ENCODE measurements at places on chromosomes 11 and 22. TPM values are rescaled to one million over a fixed set of nuclear protein-coding genes. Genes with fewer than 3 reads are reported as not detected.
A peak's percentile ranks its signal among the peaks of the same experiment; 100 is the strongest.

DNA sequence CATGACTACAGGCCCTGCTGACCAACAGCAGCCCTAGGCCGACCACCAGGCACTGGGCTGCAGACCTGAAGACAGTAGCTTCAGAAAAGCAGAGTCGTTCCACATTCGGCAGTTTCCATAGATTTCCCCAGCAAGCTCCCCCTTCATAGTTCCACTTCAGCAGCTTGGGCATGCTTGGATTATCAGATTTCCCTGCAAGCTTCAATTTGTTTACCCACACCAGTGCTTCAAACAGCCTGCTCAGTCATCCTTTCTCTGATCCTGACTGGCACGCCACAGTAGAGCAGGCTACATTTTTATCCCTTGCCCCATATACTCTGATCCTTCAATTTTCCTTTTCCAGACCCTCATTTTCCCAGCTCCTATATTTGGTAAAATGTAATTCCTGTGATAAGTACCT lies 51.1 kb upstream of the CFAP300 start:
- no peak for DNase-seq

DNA sequence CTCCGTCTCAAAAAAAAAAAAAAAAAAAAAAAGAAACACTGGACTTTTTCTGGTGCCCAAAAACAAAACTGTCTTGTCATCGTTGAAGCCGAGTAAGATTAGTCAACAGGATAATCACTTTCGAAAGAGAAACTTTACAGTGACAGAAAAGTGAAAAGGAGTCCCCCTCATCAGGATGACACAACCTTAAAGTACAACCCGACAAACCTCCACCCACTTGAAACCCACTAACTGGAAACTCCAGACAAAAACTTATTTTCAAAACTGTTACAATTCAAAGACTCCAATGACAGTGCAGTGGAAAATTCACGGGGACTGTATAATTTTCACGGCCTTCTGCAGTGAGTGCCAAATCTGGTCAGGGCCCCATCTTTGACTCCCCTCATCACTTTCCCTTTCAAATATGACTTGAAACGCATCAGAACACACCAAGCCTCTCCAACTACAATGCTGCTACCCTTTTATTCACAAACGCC lies 1.3 kb downstream of the DENND5A start:
- DNase-seq, result no peak

DNA sequence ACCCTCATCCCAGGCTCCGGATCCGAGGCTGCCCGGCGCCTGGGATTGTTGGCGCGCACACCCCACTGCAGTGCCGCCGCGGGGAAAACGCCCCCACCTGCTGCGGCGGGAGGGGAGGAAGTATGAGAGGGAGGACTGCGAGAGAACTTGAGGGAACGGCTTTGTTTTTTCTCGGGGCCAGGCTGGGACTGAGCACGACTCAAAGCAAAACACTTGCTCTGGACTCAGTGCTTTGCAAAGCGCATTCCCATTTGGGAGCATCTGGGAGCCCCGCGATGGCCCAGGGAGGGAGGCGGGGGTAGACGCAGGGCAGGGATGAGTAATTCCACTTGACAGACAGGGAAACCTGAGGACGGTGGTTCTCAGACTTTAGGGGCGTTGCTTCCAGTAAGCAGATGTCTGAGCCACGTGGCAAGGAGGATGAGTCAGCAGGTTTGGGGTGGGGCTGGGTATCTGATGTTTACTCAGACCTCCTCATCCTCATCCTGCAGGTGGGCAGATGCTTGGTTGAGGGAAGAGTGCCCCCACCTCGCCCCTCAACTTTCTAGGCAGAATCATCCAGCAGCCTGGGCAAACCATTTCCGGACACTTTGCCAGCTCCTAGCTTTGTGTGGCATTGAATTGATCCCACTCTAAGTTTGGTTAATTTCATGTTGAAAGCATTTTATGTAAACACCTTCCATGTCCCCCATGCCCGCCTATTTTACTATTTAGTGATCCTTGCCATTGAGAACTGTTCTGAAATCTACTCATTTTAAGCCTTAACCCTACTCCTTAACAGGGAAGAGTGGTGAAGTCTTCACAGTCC lies 1.5 kb downstream of the MIAT start:
- DNase-seq, result no peak

DNA sequence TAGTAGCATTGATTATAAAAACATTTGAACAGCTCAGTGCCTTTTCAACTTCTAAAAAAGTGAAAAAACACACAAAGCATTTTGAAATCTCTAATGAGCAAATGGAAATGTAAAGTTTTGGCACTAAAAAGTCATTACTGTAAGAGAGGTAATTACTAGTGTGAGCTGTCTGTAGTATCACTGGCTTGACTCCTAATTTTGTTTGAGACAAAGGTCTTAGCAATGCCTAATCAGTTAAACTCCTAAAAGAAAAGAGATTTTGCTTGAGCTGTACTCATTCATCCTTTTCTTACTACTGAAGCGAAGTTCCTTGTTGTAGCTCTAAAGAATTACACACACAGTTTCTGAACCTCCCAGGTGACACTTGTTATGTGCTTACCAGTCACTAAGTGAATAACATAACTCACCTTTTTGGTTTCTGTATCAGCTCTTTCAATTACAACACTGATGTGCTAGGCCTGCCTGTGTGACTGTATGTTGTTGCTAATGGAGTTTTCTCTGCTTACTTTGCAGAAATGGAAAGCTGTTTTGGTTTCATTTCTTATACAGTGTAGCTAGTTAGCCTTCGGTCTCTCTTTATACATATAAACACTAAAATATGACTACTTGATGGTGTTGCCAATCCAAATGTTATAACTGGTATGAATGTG lies 924.4 kb upstream of the TENM4 start:
- no peak for DNase-seq

- DNase-seq, result no peak
These were observed 16.1 kb downstream of the XRRA1 start for GRCh38 chr11:74932797-74933196.

DNA sequence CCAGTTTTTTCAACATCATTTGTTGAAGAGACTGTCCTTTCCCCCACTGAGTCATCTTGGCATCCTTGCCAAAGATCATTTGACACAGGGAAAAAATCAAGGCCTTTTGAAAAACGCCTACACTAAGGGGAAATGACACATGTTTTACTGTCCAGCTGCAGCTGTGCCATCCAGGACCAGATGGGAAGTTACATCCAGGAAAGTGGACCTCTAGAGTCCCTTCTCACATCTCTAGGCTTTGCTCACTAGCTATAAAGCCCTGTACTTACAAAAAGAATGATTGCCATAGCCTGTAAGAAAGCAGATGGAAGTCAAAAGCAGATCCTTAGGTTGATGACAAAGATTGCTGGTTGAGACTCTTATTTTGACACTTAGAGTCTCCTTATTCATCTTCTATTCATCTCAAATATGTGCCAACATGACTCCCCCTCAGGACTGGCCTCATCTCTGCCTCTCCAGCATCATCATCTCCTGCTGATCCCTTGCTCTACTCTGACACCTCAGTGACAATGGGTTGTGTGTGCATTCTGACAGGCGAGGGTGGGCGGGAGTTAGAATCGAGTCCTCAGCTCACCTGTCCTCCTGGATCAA lies 22.8 kb downstream of the OSBP2 start:
- no peak for DNase-seq

DNA sequence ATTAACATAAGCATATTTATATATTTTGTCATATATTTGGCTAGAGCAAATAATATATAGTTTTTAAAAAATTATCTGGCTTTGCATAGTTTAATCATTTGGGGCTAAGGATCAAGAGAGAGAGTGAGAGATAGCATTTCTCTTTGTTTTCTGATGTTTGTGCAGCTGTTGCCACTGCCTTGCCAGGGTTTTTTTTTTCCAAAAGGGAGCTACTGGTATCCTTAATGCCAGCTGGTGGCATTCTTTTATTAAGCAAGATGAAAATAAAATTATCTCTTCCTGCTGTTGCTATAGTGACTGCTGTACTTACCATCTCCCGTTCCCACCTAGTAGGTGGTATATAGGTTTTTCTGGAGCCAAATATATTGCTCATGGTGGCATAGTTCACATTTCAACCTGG lies 793.3 kb upstream of the ARHGAP42 start:
- no peak for DNase-seq

DNA sequence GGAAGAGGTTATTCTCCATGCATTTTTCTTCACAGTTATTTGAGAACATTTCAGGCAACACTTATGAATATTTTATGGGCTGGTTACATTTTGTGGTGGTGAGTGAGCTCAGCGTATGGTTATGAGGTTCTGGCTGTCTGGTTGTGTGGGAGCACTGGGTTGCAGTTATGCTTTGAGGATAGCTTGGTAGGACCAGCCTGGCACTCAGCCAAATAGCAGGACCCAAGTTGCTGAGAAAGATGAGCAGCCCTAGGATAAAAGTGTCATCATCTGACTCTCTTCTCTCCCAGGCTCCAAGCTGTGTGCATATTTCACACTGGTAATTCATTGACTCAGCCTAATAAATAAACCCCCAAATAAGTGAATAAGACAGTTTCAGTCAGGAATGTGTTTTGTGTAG lies 8.1 kb upstream of the SRSF8 start:
- DNase-seq, result peak; percentile 45

- no peak for DNase-seq
These were observed 388.3 kb downstream of the NTM start for GRCh38 chr11:131758726-131759125.

DNA sequence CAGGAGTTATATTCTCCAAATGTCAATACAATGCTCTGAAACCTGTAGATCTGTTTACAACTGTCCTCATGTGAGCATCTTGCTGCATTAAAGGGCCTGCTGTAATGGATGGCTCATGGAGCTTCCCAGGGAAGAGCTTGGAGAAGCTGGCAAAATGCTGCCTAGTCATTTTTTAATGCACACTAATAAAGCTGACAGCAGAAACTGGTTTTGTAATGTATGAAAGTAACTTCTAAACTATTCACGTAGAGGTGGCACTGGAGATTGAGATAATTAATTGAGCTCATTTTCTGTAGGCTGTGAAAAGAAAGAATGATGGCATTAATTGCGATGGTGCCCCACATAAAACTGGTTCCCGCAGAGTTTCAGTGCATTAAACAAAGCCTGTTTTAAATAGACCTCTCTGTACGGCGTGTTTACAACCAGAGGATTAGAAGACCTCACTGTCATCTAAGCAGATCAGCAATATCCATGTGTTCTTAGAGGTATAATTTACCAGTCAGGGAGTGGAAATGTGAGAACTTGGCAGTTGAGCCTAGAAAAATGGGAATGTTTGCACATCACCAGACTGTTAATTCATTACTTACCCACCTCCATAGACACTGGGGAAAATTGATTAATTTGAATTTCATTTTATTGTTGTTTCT lies 16.0 kb downstream of the POLA2 start:
- no peak for DNase-seq

GRCh38 chr11:27217948-27218420 lies 145.0 kb downstream of the CCDC34 start:
- DNase-seq, result no peak

DNA sequence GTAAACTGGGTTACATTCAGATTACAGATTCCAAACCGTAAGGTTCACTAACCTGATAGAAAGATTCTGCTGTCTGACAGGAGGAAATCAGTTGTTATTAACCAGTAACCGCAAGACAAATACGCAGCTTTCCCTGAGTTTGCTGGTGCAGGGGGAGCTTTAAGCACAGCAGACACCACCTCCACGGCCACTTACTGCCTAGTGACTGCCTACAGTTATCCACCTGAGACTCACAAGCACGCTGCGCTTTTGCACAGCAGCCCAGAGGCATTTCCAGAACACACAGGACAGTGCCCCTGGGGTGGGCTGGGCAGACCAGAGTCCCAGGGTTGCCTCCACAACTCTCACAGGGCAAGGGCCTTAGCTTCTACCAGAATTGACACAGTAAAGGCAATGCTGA lies 90.9 kb downstream of the CTTN start:
- no peak for DNase-seq

DNA sequence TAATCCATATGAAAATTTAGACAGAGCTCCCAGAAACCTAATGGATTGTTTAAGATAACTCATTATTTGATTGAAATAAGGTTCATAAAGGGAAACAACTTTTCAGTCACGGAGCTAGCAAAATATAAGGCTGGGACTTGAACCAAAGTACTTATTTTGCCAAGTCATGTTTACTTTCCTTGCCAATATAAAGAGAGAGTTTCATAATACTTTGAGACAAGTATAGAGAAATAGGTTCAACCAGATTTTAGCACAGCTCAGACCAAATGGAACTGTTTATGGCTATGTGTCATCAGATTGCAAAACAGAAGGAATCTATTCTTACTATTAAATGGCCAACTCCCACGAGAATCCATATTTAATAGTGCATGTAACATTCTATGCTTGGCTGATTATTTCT lies 1517.5 kb upstream of the TENM4 start:
- DNase-seq, result no peak

GRCh38 chr22:30920407-30920806 lies 48.2 kb downstream of the MORC2 start:
- DNase-seq, result peak; percentile 95

- no peak for DNase-seq
These were observed 411.4 kb upstream of the FAT3 start for GRCh38 chr11:91813263-91813662.

GRCh38 chr11:95486979-95487378 lies 256.0 kb upstream of the SESN3 start:
- no peak for DNase-seq

GRCh38 chr11:44823006-44823405 lies 96.2 kb downstream of the TSPAN18 start:
- DNase-seq, result no peak

GRCh38 chr22:26586556-26587325 lies 3.2 kb downstream of the TPST2 start:
- no peak for DNase-seq

- no peak for DNase-seq
These were observed 37.7 kb upstream of the TFIP11 start for GRCh38 chr22:26549902-26550497.

GRCh38 chr11:127233998-127234397 lies 233.4 kb upstream of the KIRREL3 start:
- no peak for DNase-seq

DNA sequence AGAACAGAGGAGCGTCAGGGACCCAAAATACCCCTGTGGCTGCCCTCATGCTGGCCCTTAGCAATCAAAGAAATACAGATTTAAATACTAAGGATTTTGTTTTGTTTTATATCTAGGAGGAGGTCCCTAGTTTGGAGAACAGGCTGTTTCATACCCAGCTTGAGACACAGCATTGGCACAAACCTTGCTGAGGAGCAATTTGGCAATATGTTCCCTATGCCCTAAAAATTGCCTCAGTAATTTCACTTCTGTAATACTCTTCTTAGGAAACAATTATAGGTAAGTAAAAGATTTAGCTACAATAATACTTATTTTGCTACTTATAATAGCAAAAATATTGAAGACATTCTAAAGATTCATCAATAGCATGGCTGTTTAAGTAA lies 37.0 kb downstream of the TSKU start:
- no peak for DNase-seq

GRCh38 chr11:124667601-124668000 lies 5.9 kb downstream of the SIAE start:
- DNase-seq, result no peak

OR8D4 gene
- total RNA-seq, result not detected

DEAF1 gene
- total RNA-seq, result 25.2 TPM

MISFA gene
- 16.4 TPM for total RNA-seq

LRRN4CL gene
- 1.8 TPM for total RNA-seq

NRIP3 gene
- 1.7 TPM for total RNA-seq

EHF gene
- total RNA-seq, result 0.34 TPM

FKBP2 gene
- 62.7 TPM for total RNA-seq

TRIM49 gene
- not detected for total RNA-seq

All from right cardiac atrium (tissue), 5 donors.